ENCODE measurements at places on chromosomes 1 and 21.

DNA sequence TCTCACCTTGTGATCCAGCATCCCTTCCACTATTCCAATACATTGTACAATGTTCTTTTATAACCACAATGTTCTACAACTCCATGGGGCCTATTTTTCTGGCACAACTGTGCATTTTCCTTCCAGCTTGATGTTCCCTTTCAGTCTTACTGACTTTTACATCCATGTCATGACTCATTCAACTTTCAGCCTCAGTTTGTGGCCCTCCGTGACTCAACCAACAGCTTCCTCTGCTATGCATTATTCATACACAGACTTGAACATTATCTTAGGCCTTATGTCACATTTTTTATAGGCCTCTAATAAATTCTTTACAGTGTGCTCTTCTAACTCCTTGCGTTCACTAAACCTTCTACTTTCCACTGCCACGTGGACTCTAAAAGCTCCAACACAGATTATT is 119.4 kb upstream of the PRMT6 start:
- no peak for DNase-seq

DNA sequence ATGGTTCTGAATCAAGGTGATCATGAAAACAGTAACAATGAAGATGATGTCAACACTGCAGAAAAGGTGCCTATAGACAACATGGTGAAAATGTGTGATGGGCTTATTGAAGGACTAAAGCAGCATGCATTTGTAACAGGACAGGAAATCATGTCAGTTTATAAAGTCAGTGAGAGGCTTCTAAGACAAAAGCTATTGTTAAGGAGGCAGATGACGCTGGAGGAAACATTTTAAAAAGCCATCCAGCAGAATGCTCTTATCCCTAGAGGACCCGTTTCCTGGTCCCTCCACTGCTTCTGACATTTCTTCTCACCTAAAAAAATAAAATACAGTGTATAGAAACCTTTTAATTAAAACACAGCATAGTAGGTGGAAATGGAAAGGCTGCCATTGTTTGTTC is 40.9 kb downstream of the CYYR1 start:
- DNase-seq, result no peak

GRCh38 chr1:1397839-1398523 is 1.2 kb downstream of the CCNL2 start:
- DNase-seq, result no peak

DNA sequence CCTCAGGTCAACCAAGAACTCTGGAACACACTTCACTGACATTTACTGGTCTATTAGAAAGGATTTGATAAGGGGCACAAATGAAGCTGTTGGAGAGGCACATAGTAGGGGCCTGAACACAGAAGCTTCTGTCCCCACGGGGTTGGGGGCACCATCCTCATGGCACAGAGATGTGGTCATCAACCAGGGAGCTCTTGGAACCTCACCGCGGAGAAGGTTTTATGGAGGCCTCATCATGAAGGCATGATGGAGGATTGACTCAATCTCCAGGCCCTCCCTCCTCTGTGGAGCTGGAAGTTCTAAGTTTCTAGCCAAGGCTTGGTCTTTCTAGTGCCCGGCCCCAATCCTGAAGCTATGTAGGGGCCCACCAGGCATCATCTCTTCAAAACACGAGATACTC is 23.6 kb downstream of the MX1 start:
- DNase-seq, result no peak

DNA sequence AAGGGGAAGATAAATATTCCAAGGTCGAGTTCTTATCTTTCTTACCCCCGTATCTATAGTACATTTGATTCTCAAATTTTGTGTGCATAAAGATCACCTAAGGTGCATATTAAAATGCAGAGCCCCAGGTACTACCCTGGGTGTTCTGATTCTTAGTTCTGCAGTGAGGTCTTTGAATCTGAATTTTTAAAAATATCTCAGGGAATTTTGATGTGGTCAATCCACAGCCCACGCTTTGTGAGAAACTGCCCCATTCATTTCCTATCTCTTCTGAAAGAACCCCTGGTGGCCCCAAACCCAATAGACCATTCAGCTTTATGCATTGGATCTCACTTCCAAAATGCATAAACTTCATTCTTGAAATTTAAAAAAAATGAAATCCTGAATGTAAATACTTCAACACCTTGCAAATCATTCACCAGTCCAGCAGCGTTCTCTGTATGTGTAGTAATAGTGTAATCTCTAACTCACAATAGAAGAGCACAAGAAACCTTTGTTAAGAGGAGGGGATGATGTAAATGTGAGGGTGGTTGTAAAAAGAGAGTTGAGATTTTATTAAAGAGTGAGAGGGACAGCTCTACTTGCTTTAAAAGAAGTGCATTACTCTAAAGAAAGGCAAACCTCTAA is 108.8 kb upstream of the ZP4 start:
- DNase-seq, result no peak

DNA sequence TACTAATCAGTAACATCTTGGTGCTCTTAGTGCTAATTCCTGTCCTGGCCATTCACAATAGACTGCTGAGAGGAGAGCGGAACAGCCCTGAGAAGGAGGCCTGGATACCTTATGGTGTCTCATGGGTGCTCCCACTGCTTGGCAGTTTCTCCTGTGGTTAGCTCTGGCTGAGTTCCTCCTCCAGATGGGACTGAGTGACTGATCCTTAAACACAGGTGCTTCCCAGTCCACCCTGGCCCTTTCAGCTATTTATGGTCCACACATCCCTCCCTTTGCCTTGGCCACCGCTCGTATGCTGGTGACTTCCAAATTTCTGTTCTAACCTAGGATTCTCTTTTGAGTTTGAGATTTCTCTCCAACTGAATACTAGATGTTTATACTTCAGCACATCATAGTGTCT is 157.0 kb upstream of the CACNA1E start:
- no peak for DNase-seq

GRCh38 chr1:3819771-3820200 is 23.5 kb upstream of the LRRC47 start:
- DNase-seq, result no peak

- DNase-seq, result no peak
Measured at GRCh38 chr1:101005871-101006270, 19.7 kb downstream of the DPH5 start.

DNA sequence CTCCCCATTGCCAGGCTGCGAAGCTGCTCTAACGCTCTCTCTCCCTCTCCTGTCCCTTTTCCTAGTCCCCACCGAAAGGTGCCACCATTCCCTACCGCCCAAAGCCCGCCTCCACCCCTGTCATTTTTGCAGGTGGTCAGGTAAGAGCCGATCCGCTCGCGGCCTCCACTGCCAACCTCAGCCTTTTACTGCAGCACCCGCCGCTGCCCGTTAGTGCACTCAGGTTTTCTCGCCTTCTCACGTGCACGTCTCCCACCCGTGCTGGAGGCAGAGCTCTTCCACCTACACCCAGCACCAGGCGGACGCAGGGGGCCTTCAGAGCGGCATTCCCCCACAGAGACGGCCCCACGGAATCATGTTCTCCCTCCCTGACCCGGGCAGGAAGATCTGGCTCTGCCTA is 67.7 kb upstream of the COL6A1 start:
- no peak for DNase-seq

- no peak for DNase-seq
Measured at GRCh38 chr1:219993554-219994433, 52.5 kb downstream of the EPRS1 start.

- no peak for DNase-seq
Measured at GRCh38 chr21:38702196-38702595, 103.5 kb upstream of the ETS2 start.

GRCh38 chr1:156122519-156123355 is 8.2 kb downstream of the LMNA start:
- no peak for DNase-seq

DNA sequence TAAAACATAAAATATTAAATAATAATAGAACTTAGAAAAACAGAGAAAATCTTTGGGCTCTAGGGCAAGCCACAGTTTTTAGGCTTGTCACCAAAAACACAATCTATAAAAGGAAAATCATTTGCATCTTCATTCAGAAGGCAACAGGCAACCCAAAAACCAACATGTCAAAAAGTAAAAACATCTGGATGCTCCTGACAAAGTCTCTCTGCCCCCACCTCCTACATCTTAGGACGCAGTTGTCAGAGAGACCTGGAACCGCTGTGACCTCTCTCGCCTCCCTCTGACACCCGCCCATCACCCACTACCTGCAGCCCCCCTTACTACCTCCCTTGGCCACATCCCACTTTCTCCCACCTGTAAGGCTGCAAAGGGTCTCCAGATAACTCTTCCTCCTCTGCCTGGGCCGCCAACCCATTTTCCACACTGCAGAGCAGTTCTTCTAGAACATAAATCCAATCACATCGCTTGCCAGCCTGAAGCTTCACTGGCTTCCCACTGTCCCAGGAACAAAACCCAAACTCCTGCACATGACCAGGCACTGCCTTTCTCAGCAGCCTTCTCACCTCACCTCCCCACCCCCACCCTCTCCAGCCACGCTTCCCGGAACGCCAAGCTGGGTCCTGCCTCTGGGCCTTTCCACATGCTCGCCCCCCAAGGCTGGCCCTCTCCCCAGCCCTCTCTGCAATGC is 14.7 kb downstream of the PRDM15 start:
- no peak for DNase-seq

- DNase-seq, result no peak
Measured at GRCh38 chr1:159641221-159641620, 53.6 kb downstream of the APCS start.

GRCh38 chr1:27958513-27958912 is 1.3 kb upstream of the XKR8 start:
- DNase-seq, result no peak

GRCh38 chr1:40153073-40153770 is 8.0 kb upstream of the RLF start:
- peak; percentile 25 for DNase-seq

GRCh38 chr1:29451368-29451892 is 215.1 kb downstream of the PTPRU start:
- DNase-seq, result no peak
